ENCODE measurements at places on chromosomes 4 and X. TPM values are rescaled to one million over a fixed set of nuclear protein-coding genes. Genes with fewer than 3 reads are reported as not detected.

Gene SLC9B1
- total RNA-seq, result 3.2 TPM

Gene TEX11
- total RNA-seq, result not detected

Gene ELOVL6
- 24.4 TPM for total RNA-seq

Gene MAGEC2
- total RNA-seq, result not detected

Gene ZNF674
- total RNA-seq, result 5.7 TPM

- H3K27me3 ChIP-seq, result no peaks in the 10 kb centered on the region
- H3K4me1 ChIP-seq, result no peaks in the 10 kb centered on the region
- no peak for DNase-seq
- H3K36me3 ChIP-seq, result no peaks in the 10 kb centered on the region
Observed at GRCh38 chrX:10893366-10893765, 217.8 kb upstream of the HCCS start.

DNA sequence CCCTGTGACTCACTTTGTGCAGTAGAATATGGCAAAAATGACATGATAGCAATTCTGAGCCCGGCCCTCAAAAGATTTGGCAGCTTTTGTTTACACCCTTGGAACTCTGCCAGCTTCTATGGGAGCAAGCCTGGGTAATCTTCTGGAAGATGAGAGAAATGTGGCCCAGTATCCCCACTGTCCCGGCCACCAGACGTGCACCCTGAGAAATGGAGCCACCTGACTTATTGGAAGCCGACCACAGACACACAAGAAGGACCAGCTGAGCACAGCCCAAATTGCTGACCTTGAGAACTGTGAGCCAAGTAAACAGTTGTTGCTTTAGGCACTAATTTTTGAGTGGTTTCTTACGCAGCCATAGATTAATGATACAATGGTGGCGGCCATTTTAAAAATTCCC lies 197.0 kb downstream of the STIM2 start:
- peaks cover 32% of the 10 kb centered on the region for H3K4me1 ChIP-seq
- no peaks in the 10 kb centered on the region for H3K36me3 ChIP-seq
- no peak overlapping the region for H3K27ac ChIP-seq
- no peak overlapping the region for H3K4me3 ChIP-seq

DNA sequence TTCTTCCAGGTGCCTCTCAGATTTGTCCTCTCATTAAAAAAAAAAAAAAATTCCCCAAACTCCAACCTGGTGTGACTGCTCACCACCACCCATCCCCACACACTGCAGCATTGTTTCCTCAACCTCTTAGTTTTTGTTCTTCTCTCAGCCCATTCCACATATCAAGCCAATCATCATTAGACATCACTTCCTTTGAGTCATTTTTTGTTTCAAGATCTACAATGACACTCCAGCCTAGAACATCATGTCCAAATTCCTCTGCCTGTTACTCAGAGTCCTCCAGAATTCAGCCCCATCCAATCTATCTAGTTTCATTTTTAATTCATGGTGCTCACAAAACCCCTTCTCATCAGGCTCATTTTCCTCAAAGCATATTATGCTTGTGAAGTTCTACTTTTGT lies 262.5 kb upstream of the TEX13A start:
- H3K4me1 ChIP-seq, result no peaks in the 10 kb centered on the region
- no peak for DNase-seq
- H3K4me3 ChIP-seq, result no peak overlapping the region

GRCh38 chrX:33211356-33212260 lies at the start of gene DMD:
Gene DMD (minus strand): TSS chrX:33211549. CDS start chrX:33211312, 237 bp downstream.
- H3K27ac ChIP-seq, result peak within 1 kb of the TSS; percentile 97
- DNase-seq, result peak; percentile 63

- H3K4me3 ChIP-seq, result no peak overlapping the region
- peaks cover 2% of the 10 kb centered on the region for H3K36me3 ChIP-seq
- peak overlapping the region; percentile 35 for H3K27ac ChIP-seq
- peaks cover 33% of the 10 kb centered on the region for H3K4me1 ChIP-seq
Observed at GRCh38 chr4:107213410-107213809, 177.3 kb upstream of the DKK2 start.

Measured in mesothelial cell of epicardium (in vitro differentiated cells).